AG04450 (cell line): ENCODE measurements at places on chromosomes 13 and 19. TPM values are rescaled to one million over a fixed set of nuclear protein-coding genes. Genes with fewer than 3 reads are reported as not detected.
A peak's percentile ranks its signal among the peaks of the same experiment; 100 is the strongest.

The MEF2B gene
- polyA plus RNA-seq = 0.38 and 0.74 TPM in 2 replicates

The CYP4F3 gene
- polyA plus RNA-seq = 0.11 TPM in 1 of 2 replicates, not detected in the other

The PCP2 gene
- polyA plus RNA-seq = not detected in 2 replicates

The ASPDH gene
- polyA plus RNA-seq = not detected in 2 replicates

The ATP4B gene
- polyA plus RNA-seq = not detected in 2 replicates

The KLC3 gene
- polyA plus RNA-seq = not detected in 2 replicates

DNA sequence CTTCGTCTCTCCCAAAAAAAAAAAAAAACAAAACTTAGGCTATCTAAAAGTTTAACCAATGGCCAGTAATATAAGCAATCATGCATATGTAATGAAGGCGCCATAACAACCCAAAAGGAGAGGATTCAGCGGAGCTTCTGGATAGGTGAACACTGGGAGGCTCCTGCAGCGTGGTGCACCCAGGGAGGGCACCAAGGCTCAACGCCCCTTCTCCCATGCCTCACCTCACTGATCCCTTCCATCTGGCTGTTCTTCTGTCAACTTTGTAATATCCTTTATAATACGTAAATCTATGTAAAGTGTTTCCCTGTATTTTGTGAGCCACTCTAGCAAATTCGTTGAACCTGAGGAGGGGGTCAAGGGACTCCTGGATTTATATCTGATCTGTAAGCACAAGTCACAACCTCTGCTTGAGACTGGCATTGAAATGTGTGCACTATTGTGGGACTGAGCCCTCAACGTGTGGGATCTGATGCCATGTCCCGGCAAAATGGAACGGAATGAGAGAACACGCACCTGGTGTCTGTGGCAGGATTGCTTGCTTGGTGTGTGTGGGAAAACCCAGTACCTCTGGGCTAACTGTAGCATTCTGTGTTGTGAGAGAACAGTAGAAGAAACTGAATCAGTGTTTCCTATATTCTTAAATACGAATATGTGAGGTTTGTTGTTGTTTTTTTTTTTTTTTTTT lies 521 bp upstream of the ZNF665 start:
- DNase-seq = no peak

DNA sequence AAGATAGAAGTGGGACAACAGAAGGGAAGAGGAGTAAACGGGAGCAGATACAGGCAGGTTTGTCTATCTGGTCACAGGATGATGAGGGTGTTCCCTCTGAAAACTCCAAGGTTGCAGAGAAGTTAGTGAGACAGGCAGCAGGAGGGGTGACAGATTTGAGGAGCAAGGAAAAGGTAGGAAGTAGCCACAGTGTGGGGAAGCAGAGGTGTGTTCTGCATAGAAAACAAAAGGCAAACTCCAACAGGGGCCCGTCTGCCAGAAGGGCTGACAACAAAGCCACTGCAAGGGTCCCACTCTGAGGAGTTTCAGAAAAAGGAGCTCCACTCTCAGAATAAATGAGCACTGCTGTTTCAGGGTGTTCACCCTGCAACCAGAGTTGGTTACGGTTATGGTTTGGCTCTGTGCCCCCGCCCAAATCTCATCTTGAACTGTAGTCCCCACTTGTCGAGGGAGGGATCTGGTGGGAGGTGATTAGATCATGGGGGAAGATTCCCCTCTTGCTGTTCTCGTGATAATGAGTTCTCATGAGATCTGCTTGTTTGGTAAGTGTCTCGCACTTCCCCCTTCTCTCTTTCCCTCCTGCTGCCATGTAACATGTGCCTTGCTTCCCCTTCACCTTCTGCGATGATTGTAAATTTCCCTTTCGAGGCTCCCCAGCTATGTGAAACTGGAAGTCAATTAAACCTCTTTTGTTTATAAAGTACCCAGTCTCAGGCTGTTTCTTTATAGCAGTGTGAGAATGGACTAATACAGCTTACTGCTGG lies 32.1 kb downstream of the SMAD9 start:
- DNase-seq = no peak

GRCh38 chr13:29454931-29455481 lies 140.5 kb downstream of the SLC7A1 start:
- no peak for DNase-seq

- DNase-seq = no peak
Measured at GRCh38 chr19:1863328-1863637, at the start of gene KLF16. Gene KLF16 (minus strand): TSS chr19:1863579. CDS start chr19:1863497, 82 bp downstream.

DNA sequence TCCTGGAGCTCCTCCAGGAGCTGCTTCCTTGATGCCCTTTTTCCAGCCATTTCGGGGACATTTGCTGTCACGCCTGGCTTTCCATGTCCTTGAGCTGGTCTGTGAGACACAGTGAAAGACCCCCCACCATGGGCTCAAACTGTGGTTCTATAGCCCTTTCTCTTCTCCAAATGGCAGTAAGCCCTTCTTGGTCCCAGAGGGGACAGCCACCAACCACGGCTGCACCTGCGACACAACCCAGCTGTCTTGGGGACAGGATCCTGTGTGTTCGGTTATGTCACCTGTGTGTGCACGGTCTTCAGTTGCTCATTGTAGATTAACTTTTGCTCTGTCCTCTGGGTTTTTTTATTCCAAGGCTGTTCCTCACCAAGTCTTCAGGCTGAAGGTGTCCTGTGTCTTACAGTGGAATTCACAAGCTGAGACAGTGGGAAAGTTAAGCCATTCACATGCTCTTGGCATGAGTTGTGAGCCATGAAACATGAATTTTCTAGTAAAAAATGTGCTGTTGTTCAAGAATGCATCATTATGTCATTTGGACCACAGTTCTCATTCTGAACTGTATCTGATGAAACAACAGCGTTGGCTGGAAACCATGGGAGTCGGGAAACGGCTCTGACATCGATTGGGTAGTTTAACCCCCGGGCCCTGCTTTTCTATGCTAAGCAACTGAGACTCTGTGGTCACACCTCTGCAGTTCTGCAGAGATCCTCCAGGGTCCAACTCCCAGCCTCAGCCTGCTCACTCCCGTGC lies 129.5 kb upstream of the MCF2L start:
- DNase-seq = peak; percentile 20

DNA sequence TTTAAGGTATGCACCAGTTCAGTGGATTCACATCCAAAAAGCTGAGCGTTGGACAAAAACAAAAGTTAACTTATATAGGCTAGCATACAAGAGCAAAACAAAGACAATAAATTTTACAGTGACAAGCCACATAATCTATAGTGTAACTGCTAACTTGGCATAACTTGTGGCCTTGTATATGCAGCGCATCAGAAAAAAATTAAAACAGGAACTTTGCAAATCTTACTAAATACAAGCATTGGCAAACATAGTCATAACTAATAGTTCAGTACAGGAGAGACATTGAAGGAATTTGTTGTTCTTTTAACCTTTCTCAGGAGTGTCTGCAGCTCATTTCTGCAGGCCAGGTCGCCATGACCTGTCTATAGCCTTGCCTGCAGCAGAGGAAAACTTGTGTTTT lies 54.6 kb downstream of the OR10H4 start:
- no peak for DNase-seq

GRCh38 chr19:30784850-30785457 lies 412.8 kb downstream of the ZNF536 start:
- DNase-seq = no peak

- no peak for DNase-seq
Measured at GRCh38 chr19:3518659-3519058, 12.5 kb downstream of the FZR1 start.
